ENCODE measurements at places on chromosomes 3 and 15.

DNA sequence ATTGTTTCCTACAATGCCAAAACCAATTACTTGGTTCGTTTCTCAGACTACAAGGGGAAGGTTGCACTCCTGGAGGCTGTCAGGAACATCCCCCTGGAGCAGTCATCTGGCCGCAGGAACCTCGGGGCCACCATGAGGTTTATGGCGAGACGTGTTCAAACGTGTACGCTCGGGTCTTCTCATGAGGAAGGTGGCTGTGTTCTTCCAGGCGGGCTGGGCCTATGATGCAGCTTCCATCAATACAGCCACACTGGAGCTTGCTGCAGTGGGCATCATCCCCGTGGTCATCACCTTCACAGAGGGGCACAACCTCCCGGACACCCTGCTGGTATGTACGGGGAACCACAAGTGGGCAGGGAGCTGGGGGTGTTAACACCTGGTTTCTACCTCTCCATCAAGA is 94.5 kb upstream of the COL6A5 start:
- DNase-seq = no peak

GRCh38 chr3:171149526-171150116 is 123.1 kb upstream of the SLC2A2 start:
- no peak for DNase-seq

- no peak for DNase-seq
These were observed 9.7 kb upstream of the PCOLCE2 start for GRCh38 chr3:142898346-142899213.

GRCh38 chr3:171825222-171825828 is 15.0 kb upstream of the PLD1 start:
- no peak for DNase-seq

DNA sequence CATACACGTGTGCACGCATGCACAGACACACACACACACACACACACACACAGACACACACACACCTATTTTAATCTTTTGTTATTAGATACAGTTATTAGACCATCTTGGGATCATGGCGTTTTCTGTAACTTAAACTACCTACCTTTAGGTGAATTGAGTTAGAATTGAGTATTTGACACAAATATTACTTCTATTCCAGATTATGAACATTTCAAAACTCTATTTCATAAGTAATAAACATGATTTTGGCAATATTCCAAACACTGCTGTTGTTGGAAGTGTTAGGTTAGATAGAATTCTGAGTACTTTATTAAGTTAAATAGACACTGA is 65.6 kb downstream of the GLCE start:
- no peak for DNase-seq

DNA sequence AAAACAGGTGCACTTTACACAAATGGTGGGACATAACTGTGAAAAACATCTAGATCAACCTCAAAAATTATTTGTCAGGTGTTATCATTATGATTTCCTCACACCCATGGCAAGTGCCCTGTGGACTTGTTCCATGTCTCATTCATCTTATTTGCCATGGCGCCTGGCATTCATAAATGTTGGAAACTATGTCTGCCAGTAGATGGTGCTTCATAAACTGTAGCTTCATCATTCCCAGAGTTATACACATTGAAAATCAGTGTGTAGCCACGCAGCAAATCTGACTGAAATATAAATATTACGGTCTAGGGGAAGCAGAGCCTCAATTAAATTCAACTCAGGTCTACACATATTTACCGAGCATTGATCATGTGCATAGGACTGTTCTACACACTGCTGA is 90.7 kb downstream of the IMPG2 start:
- DNase-seq = no peak

DNA sequence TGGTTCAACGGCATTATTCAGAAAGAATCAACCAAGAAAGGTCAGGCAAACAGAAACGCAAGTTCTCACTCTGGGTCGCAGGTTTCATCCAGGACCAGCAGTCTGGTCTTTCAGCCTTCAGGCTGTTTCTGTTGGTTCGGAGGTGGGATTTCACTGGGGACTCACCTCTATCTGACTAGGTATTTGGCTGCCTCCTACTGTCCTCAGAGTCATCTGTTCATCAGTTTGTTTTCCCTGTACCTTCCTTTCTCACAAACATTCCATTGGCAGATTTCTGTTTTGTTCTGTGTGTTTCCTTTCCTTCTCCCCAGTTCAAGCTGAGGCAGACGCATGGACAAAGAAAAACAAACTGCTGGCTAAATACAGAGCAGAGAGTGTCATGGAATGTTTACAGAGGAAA is 1046.6 kb upstream of the CFAP20DC start:
- DNase-seq = no peak

DNA sequence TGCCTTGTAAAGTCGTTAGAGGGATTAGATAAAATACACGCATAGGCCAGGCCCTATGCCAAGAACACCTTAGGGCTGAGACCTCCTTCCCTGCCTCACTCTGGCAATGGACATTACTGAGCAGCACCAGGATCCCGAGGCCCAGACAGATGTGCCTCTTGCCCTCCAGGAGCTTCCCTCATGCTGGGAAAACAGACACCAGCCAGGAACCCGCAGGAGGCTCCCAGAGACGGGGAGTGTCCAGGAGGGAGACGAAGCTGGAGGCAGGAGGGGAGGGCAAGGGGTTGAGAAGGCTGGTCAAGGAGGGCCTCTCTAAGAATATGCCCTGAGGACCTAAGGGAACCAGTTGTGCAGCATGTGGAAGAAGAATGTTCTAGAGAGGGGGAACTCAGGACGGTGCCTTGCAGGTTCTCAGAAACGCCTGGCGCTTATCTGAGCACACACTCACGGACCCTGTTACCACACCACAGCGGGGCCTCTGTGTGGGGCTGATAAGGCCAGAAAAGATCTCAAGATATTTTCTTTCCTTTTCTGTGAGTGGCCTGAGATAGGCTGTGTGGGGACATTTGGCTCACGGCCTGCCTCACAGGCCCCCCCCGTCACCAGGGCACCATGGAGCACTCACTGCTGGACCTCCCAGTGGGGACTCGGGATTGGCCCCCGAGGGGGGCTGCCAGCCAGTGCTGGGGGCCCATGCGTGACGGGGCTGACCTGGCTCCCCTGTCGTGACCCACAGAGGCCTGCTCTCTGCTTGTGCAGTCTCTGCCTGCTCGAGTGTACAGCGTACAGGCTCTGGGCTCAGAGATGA is 22.0 kb upstream of the CYP11A1 start:
- DNase-seq = no peak

DNA sequence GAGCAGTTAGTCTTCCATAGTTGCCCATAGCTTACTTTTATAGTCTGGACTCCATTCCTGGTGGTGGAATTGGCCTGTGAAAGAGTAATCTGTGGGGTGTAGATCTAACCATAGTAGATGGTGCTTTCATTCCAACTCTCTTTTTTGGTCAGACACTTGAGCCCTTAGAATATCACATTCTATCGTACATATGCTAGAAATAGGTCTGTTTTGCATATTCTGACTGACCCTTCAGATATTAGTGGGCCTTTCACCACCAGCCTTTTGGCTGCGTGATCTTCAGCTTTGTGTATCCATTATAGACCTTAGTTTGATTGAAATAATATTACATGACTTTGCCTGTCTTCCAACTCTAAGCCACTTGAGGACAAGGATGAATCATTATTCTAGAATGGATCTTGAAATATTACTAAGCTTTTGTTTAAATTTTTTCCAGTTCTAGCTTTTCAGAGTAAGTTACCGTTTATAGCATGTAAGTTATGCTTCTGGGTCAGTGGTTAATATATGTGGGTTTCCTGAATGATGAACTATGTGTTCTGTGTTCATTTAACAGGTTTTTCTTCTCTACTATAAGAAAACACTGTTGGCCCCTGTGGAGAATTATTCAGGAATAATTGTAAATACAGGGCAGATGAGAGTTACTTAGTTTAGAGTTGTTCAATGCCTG is 8.7 kb downstream of the RAB7A start:
- DNase-seq = no peak

GRCh38 chr15:66803182-66803729 is 101.2 kb downstream of the SMAD6 start:
- DNase-seq = peak; percentile 91

DNA sequence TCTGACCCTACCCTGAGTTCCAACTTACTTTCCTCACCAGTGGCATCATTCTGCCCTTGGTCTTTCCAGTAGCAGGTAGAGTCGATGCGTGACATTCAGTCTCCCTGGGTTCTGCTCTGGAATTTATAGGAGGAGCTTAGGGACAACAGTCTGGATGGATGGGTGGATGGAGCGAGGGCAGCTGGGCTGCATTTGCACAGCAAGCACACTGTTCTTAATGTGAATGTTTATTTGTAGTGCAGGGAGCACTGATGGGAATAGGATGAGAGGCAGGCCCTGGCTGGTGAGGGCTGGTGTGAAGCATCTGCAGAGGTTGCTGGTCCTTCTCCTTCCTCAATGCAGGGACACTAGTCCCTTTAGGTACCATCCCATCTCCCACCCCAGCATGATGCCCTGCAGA is 176.2 kb downstream of the EPHB1 start:
- no peak for DNase-seq

- no peak for DNase-seq
These were observed 14.2 kb upstream of the SPATA12 start for GRCh38 chr3:57046101-57046765.

GRCh38 chr15:28129231-28129848 is 30.2 kb upstream of the OCA2 start:
- no peak for DNase-seq

DNA sequence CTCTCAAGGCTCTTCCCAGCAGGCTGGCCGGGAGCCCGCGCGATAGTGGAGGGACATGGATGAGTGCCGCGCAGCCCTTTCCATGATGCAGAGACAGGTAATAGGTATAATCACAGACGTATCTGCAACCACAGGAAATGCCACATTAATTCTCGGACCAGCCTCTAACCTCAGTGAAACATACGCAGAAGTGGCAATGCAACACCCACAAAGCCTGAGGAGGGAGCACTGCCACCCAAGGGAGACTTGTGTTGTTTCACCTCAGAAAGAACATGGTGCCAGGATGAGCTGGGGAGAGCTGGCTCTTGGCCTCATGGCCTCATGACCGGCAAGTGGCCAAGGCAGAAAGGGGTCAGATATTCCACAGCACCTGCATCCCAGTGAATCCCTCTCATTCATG is 39.0 kb downstream of the PGPEP1L start:
- no peak for DNase-seq

GRCh38 chr15:96948981-96949380 is 618.5 kb downstream of the NR2F2 start:
- DNase-seq = no peak

GRCh38 chr3:42009456-42009855 is 47.6 kb upstream of the ULK4 start:
- no peak for DNase-seq

- no peak for DNase-seq
These were observed 5.4 kb downstream of the TGFBR2 start for GRCh38 chr3:30611613-30612436.

GRCh38 chr3:107394502-107394901 is 17.3 kb downstream of the CCDC54 start:
- no peak for DNase-seq

DNA sequence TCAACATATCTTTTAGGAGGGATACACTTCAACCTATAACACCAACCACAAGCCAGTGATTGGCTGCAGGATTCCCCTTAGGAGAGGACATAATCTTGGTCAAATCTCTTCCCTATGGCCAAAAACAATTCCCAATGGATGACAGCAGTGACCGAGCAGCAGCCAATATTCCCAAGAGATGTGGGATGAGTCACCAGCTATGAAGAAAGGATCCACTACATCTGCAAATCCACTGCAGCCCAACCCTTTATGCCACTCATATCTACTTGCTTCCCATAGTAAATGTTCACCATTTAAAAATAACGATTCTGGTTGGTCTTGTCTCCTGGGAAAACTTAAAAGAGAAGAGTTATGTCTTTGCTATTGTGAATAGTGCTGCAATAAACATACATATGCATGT is 4.5 kb upstream of the IQCF5 start:
- DNase-seq = no peak

- DNase-seq = no peak
These were observed 73.1 kb downstream of the PPP2R3A start for GRCh38 chr3:136038668-136039067.

- DNase-seq = no peak
These were observed 28.8 kb downstream of the ACAA1 start for GRCh38 chr3:38107911-38108648.

DNA sequence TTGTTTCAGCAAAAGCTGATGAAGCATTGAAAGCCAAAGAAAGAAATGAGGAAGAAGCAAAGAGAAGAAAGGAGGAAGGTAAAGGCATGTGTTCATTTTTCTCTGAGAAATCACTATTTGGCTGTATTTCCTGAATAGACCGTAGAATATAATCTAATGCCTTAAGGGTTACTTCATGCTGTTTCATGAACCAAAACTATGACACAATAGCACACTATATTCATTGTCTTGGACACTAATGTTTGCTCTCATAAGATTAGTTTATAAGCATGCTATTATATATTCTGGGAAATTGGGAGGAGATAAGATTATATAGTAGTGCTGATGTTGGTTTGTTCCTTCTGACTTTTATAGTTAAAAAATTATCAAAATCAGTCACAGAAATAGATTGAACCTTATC is 110.1 kb upstream of the MLF1 start:
- no peak for DNase-seq

DNA sequence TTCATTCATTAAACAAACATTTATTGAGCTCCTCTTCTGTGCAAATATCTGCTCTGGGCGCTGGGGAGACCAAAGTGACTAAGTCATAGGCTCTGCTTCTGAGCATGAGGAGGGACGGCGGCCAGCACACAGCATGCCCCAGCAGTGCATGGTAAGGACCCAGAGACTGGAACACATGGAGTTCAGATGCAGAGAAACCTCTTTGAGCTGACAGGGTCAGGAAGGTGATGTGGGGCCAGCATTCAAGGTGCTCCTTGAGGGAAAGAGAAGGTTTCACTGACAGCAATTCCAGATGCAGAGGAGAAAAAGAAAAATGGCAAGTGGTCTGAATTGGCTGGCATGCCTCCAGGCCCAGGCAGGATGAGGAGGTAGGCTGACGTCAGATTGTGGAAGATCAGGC is 234.5 kb downstream of the UACA start:
- DNase-seq = no peak

DNA sequence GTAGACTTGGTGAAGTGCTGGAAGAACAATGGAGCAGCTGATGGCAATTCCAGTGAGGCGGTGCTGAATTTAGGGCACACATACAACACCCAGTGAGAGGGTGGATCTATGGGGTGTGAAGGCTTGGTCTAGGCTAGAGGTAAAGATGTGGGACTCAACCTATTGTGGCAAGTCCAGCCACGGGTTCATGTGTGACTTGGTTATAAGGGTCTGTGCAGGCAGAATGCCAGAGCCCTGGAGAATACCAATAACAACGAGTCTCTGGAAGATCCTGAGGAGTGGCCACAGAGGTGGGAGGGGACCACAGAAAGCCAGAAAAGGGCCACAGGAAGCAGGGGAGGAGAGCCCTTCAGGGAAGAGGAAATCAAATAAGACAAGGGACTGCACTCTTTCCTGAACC is 55.0 kb downstream of the VGLL4 start:
- no peak for DNase-seq

GRCh38 chr3:64299206-64299605 is 73.9 kb upstream of the PRICKLE2 start:
- no peak for DNase-seq

GRCh38 chr15:67227431-67227830 is 27.0 kb downstream of the AAGAB start:
- no peak for DNase-seq

- no peak for DNase-seq
These were observed 92.5 kb upstream of the MEX3B start for GRCh38 chr15:82138306-82138705.
